GM10248 (cell line): ENCODE measurements at places on chromosomes 3 and 15.

GRCh38 chr15:80736560-80736959, 41.5 kb downstream of the ABHD17C start:
- DNase-seq: no peak

DNA sequence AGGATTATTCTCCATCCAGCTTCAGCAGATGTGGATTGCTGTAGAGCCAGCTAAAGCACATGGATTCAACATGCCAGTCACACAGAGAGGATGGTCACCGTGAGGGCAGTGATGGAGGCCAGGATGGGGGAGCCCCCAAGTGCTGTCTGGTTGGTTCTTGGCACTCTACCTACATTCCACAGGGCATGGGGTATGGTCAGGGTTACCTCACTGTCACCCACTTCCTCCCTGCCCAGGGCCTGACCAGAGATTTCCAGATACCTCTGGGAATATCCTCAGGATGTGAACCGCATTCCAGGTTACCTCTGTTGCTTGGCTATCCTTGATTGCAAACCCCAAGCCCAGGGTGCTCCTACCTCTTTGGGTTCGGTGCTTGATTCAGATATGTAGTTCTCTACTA, 147.3 kb upstream of the TRIM42 start:
- no peak for DNase-seq

DNA sequence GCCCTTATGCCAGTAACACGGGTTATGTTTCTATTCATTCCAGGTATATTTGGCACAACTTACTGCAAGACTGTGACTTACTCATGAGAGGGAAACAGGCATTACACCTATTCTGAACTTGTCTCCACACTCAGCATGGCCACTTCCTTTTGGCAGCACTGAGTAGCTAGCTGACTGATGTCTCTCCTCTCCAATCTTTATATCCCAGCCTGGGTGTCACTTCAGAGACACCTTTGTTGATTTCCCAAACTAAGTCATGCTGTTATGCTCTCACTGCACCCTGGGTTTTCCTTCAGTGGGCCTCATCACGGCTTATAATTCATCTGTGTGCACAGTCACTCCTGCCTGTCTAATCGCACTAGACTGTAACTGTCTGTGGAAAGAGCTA, 114.8 kb downstream of the MYLK start:
- no peak for DNase-seq

DNA sequence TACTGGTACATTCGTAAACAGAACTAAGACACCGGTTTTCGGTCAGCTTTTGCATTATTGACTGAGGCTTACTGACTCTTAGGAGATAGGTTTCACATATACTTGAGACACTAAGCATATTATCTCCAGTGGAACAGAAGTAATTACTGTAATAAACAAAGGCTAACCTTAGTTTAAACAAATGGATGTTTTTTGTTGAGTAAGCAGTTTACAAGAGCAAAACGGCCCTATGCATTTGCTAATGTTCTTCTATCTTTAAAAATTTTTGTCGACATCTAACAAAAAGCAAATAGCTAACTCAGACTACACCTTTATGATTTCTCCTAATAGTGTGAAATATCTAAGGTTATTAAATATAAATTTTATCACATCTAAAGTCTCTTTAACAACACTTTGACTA, 664.5 kb downstream of the ROBO1 start:
- DNase-seq: no peak

GRCh38 chr15:83474578-83474977, 27.4 kb downstream of the SH3GL3 start:
- DNase-seq: no peak

- no peak for DNase-seq
Observed at GRCh38 chr3:197308591-197308990, 10.2 kb upstream of the DLG1 start.

- no peak for DNase-seq
Observed at GRCh38 chr3:186882150-186882524, 39.6 kb downstream of the ADIPOQ start.

DNA sequence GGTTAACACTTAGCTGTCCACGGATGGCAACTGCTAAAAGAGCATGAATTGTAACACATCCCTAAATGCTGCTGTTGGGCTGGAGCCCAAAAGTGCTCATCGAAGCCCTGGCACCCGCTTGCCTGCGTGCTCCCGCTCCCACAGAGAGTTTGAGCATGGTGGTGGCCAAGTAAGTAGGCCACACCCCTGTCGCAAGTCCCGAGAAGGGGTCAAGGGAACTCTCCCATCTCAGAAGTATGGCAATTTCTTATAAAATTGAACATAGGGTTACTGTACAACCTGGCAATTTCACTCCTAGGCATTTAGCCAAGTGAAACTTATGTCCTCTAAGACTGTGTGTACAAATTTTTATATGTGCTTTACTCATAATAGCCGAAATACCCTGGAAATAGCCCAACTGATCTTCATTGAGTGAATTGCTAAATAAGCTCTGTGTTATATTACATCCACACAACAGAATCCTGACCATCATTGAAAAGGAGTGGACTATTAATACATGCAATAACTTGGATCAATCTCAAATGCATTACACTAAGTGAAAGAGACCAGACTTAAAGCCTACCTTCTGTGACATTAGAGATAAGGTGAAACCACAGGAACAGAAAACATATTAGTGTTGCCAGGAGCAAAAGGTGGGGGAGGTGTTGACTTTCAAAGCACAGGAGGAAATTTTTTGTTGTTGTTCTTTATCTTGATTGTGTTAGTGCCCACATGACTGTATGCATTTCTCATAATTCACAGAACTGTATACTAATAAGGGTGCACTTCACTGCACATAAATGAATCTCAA, 1.5 kb upstream of the GCSAM start:
- DNase-seq: no peak

DNA sequence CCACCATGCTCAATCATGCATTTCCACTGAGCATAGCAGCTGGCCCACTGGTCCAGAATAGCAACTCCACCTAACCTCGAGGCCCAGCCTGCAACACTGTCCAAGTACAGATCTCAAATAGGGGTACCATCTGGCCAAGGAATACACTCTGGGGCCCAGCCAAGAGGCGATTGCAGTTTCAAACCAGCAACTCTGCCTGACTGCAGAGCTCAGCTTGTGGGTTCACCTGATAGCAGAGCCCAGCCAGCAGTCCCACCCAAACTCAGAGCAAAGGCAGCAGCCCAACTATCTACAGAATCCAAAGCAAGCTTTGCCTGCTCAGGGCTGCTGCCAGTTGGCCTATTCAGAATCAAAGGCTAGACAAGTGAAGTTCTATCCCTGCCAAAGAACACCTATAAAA, 30.5 kb downstream of the POLQ start:
- DNase-seq: no peak

DNA sequence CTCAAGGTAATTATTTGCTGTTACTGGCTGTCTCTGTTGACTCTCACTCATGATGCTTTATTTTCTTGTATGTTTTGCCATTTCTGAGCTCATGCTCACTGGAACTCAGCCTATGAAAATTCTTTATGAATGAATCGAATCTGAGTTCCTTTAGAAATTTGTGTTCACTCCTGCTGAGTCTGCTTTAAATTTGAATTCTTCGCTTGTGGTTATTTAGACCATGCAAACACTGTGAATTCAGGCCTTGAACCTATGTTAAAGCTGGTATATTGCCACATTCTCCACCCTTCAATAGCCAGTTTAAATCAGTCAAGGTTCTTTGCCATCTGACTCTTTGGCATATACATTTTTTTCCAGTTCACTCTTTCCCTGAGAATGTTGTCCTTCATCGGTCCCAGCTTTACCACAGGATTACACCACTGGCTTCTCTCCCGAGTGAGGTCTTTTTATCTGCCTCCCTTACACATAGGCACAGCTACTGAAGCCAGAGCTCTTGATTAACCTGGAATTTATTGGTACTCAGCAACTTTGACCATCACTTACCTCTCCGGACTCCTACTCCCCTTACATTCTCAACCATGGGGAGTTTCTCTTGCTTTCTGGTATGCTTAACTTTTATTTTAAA, 400.6 kb downstream of the VPS13C start:
- DNase-seq: no peak

DNA sequence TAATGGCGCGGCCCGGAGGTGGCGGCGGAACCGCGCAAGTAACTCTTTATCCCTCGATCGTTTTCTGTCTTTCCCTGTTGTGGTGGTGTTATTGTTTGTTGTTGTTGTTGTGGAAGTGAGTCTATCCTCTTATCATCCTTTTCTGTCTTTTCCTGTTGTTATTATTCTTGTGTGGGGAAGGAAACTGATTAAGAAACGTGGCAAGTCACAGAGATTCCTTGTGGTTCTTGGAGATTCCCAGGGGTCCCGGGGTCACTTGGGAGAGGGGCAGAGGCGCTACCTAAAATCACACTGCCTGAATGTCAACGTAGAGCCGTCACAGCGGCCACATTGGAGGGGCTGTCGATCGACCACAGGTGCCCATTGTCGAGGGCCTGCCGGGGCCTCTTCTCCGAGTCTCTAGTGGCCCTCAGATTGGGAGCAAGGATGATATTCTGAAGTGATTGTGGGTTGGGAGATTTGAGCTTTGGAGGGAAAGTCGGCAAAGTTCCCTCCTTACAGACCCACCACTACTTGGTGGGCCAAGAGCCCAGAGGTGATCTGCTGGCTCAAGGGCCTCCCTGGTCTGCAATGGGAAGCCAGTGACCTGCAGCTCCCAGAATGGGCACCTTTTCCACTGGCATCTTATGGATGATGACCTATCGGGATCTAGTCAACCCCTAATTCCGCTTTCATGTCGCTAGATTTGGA, 790 bp downstream of the PARP14 start:
- DNase-seq: no peak

DNA sequence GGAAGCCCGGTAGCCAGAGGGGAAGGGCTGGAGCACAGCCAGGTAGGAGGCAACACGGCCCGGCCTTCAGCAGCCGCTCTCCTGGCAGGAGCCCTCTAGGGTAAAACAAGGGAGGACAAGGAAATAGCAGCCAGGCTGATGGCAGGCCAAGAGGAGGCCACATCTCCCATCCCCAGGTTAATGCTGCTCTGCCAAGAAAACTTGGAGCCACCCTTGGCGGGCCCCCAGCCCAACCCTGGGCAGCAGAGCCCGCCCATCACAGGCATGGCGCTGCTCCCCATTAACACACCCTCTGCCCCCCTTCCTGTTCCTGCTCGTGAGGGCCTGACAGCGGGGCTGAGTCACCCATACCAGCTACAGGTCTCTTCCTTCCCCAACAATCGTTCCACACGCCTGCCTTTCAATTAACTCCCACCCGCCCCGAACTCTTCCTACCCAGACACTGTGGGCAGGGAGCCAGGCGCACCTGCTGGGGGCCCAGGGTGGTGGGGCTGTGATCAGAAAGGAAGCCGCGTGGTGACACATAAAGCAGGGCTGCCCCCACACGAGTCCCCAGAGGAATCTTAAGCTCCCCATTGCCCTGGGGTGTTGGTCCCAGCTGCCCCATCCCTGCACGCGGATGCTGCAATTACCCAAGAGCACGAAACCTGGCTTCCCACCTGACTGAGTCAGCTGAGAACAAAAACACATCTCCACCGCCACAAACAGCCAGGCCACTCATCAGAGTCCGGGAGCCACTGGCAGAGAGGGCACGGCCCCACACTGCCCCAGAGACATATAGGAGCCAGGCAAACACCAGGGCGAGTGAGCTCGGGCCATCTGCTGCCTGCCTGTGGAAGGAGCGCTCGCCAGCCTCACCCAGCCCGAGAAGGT, at the start of gene C15orf62:
Gene C15orf62, plus strand, starts transcription at position 707 of the 873 bp plus-strand sequence. CDS start 516 bp downstream, outside the sequence.
- peak; percentile 71 for DNase-seq

DNA sequence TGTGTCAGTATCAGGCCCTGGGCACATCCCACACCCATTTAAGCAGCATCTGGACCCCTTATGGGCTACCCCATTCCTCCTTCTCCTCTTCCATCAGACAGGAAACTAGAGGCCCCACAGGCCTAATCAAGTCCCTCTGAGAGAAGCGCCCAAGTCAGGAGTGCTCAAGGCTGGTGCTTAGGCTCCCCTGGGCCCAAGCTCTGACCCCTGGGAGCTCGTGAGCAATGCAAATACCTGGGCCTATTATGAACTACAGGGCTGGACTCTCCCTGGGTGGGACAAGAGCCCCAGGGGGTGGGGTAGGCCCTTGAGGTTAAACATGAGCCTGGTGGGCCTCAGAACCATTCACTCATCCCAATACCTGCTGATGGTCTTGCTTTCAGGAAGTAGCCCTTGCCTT, 57.4 kb downstream of the SEMA3G start:
- DNase-seq: no peak
